ENCODE measurements at places on chromosomes 5 and 9.

- DNase-seq: no peak
Observed at GRCh38 chr5:147208134-147208533, 26.7 kb upstream of the STK32A start.

GRCh38 chr5:31809050-31809870 is 170.3 kb downstream of the PDZD2 start:
- no peak for DNase-seq

- no peak for DNase-seq
Observed at GRCh38 chr5:61587125-61587524, 255.1 kb downstream of the ZSWIM6 start.

GRCh38 chr9:124370896-124371582 is 44.2 kb downstream of the PSMB7 start:
- no peak for DNase-seq

GRCh38 chr5:137516961-137517360 is 17.8 kb upstream of the SPOCK1 start:
- DNase-seq: no peak

DNA sequence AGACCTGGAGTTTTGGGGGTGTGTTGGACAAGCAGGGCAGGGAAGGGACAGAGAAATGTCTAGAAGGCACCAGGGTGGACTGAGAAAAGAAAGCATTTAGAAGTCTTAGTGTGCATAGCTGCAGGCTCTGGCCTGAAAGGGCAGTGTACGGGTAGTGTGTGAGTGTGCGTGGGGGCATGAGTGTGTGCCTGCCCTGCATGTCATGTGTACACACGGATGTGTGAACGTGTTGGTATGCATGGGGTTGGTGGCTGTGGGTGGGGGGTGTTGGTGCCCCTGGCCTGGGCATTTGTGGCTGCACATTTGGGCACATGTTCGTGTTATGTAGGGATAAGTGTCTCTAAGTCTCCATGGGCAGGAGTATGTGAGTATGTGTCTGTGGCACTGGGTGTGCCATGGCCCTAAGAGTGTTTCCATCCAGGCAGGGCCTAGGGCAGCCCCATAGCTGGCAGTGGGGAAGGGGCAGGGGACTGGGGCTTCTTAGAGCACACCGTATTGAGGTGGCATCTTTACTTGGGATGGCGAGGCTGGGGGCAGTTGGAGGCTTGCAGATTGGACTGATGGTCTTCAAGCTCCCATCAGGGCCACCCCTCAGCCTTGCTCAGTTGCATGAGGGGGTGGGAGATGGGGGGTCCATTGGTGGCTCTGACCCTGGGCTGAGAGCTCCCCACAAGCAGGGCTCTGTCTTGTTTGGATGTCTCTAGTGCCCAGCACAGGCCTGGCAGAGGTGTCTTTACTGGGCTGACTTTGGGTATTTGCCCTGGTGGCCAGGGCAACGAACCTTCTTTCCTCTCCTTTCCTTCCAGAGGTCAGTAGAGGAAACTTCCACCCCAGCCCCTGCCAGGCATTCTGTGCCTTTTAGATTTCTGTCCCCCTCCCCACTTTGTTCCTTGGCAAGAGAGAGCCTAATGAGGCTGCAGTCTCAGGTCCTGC is 15.0 kb downstream of the PSD2 start:
- DNase-seq: no peak

DNA sequence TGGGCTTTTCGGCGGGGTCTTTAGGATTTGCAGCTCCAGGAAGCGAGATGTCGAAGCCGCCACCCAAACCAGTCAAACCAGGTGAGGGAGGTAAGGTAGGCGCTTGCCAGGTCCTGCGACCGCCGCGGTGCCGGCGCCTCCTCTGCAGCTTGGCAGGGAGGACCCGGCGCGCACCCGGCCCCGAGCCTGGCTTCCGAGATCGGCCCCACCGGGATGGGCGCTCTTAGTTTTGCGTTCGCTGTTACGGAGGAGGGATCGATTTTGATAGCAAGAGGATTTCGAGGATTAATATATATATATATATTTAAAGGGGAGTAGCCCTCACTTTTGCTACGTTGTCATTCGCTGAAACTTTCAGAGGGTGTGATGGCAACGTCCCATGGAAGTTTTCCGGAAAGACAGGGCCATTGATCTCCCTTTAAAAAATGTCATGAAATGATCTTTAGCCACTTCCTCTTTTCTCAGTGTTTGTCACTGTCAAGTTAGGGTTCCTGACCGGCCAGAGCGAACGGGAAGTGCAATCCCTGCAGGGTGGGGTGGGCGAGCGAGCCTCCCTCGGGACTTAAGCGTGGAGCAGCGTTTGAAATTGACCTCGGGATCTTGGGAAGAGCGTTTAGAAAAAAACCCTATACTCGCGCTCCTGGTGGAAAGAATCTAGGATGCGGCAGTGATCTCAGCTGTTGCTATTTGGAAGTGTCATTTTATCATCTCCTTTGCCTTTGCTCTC is 495 bp downstream of the OSTF1 start:
- DNase-seq: no peak

- DNase-seq: no peak
Observed at GRCh38 chr5:59565551-59565950, 328.0 kb downstream of the PDE4D start.

DNA sequence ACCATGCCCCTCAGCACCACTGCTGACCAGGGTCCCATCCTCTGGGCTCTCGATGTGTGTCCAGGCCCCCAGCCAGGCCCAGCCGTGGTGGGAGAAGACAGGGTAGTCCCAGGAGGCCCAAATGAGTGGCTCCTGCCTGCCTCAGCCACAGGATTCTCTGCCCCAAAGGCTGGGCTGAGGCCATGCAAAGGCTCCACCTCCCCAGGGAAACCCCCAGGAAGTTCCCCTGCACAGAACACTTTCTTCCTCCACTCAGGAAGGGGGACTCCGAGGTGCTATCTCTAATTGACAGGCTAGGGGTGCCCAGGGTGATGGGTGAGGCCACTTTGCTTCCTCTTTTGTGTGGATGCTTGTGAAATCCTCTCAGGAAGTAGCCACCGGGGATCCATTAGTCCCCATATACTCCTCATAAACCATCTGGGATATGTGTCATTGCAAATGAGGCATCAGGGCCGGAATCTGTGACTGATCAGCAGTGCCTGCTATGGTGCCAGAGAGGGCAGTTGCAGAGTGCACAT is 23.1 kb upstream of the TDRD7 start:
- DNase-seq: no peak

DNA sequence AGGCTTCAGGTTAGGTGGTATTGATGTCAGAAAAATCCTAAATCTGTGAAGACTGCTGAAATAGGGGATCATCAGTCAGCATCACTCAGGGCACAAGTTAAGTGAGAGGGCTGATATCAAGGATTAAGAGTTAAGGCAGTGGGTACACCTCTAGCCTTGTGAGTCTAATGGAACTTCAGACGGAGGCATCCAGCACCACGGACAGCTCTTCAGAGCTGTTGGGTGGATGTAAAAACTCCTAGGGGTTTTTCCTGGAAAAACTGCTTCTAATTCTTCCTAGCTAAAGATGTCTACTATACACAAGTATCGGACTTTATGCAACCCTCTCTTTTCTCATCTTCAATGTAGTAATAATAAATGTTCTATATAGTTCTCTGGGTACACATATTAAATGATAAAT is 165.9 kb downstream of the SH3GL2 start:
- DNase-seq: no peak

DNA sequence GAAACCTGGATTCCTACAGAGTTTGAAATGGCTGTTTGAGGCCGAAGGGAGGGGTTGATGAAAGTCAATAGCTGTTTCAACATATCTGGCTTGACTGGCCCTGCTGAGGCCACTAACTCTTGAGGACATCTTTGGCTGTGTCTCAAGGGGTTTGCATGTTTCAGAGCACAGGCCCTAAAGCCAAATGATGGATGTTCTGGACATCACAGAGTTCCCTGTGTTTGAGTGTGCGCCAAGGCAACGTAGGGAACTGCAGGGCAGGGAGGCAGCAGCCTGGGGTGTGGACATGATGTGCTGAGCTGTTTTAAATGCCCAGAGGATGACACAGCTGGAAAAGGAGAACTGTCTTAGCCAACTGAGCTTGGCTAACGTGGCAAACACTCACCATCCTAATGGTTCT is 89.6 kb downstream of the RAPGEF1 start:
- DNase-seq: no peak

DNA sequence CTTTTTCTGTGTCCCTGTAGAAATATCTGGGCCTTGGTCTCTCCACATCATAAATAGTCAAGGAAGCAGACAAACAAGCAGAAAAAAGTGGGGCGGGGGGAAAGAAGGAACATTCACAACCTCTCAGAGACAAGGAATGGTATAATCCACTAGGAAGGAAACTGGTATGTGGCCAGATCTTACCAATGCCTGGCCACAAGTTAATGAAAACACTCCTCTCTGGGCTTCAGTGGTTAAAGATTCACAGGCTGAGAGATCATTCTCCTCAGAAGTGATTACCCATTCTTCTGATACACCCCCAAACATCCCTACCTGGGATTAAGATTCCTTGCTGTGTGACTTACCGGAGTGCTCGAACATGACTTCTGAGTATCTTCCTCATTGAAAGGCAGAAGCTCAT is 290.6 kb downstream of the MARCHF11 start:
- DNase-seq: no peak

Measured in stimulated activated CD4-positive, alpha-beta T cell treated with anti-CD3 and anti-CD28 coated beads, Interleukin-1b, Interleukin-23, amount 100 ng/mL, for 1 hour (primary cell).